Heart left ventricle (tissue), 16 donors: ENCODE measurements at places on chromosomes 5 and 9. TPM values are rescaled to one million over a fixed set of nuclear protein-coding genes. Genes with fewer than 3 reads are reported as not detected.

DNA sequence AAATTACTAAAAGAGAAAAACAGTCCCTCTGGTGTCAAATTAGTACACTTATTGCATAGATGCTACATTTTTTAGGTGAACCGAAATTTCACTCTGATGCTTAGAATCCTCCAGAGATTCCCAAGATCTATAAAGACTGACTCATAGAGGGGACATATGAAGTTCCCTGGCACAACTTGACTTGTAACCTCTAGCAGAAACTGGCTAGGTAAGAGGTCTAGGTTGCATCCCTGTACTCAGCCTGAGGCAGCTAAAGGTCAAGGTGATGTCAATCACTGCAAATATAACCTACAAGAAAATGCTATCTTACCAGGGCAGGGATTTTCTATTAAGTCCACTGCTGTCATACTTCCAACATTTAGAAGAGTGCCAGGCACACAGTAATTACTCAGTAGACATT is 24.2 kb downstream of the HOMER1 start:
- no peak for DNase-seq

- DNase-seq = no peak
These were observed 101.2 kb downstream of the AOPEP start for GRCh38 chr9:94827584-94828304.

DNA sequence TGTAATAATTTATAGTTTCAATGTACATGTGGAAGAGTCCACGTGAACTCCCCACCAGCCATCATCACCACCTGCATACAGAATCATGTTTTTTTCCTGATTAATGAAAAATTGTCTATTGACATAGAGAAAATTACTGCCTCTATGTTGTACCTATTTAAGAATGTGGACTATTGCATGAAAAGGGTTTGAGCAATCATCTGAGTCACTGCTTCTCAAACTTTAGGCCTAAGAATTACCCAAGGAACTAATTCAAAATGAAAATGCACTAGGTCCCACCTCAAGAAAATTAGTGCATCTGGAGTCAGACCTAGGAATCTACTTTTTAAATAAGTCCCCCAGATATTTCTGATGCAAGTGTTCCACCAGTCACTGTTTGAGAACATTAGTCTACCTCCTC is 709.3 kb downstream of the MAT2B start:
- DNase-seq = no peak

Gene LCNL1
- total RNA-seq = 8.7 TPM

- DNase-seq = peak; percentile 36
These were observed at the start of gene CTNND2 for GRCh38 chr5:11904265-11904906. Gene CTNND2, minus strand, starts transcription at chr5:11904446. Its CDS starts 593 bp downstream, at chr5:11903853.

GRCh38 chr5:173699966-173700365 is 83.5 kb upstream of the BOD1 start:
- DNase-seq = no peak

Gene AHRR
- total RNA-seq = not detected

Gene IRX4
- 8.6 TPM for total RNA-seq

- no peak for DNase-seq
These were observed 3.2 kb downstream of the CD180 start for GRCh38 chr5:67193439-67193807.

GRCh38 chr9:20242510-20243189 is 379.6 kb downstream of the MLLT3 start:
- DNase-seq = no peak

GRCh38 chr5:69502767-69503488 is 10.3 kb downstream of the OCLN start:
- DNase-seq = no peak

DNA sequence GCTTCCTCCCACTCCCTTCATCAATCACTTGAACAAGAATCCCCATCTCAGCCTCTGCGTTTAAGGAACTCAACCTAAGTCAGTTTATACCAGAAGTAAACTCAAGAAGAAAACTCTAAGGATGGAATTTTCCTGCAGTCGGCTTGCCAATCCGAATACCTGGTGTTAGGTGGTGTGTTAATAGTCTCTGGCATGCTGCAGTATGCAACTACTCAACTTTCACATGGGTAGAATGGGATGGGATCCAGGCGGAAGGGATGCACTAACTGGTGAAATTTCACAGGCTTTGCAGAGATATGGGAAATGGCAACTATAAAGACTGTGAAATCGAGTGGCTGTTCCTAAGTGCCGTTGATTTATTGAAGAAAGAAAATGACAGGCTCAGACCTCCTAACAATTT is 560.6 kb downstream of the TLE1 start:
- DNase-seq = no peak

GRCh38 chr5:119417891-119418605 is 34.2 kb upstream of the HSD17B4 start:
- no peak for DNase-seq

Gene LCN15
- 0.70 TPM for total RNA-seq

DNA sequence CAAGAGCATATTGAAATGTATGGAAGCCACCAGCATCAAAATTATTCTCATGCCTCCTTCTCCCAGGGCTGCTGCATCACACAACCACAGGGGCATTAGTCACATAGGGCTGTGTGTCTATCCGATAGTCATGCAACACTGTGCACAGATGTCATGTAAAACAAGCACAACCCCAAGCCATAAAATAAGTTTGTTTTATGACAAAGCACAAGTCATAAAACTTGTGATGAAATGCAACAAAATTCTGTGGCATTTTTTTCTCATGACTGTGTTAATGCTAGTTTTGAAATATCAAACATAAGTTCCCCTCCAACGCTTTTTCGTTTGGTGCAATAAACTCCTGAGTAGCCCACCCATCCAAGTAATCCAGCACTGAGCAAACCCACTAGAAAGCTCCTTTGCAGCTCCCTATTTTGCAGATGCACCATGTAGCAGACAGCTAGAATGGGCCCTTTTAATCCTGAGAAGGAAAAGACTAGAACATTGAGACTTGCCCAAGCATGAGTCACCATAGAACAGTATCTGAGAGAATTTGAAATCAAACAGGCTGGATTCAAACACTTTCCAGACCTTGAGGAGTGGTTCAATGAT is 93.3 kb upstream of the ZNF366 start:
- DNase-seq = no peak

DNA sequence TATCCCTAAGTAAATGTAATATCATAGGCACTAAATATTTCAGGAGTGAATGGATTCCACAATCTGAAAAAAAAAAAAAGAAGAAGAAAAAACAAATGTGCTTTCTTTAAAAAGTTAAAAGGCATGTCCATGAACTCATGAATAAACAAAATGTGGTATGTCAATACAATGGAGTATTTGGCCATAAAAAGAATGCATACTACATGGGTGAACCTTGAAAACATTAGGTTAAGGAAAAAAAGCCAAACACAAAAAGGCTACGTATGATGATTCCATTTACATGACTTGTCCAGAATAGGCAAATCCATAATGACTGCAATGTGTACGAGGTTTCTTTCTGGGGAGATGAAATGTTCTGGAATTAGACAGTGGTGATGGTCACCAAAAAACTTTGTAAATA is 45.3 kb downstream of the FNIP1 start:
- no peak for DNase-seq
